Astrocyte of the hippocampus (primary cell): ENCODE measurements at places on chromosomes 1 and 21.

GRCh38 chr1:27682351-27682944 is 10.5 kb upstream of the IFI6 start:
- DNase-seq = no peak

DNA sequence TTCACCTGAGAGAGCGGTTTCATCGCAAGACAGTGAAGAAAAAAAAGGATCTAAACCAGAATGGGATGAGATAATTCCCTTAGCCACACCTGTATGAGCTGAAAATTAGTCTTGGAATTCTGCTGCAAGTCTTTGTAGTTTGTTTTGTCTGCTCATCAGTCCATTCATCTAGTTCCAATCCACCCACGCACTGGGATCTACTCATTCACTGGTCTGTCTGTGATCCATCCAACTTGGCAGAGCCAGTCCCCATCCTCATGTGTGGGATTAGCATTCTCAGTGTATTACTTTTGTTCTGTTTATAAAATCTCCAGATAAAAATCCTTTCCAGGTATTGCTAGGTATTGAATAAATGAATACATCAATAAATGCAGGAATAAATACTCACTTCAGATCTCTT is 266.5 kb upstream of the USP24 start:
- DNase-seq = no peak

GRCh38 chr1:210633636-210634035 is 304.9 kb downstream of the HHAT start:
- no peak for DNase-seq

- DNase-seq = no peak
Measured at GRCh38 chr1:56160773-56161315, 418.5 kb downstream of the PLPP3 start.

GRCh38 chr1:93651695-93652094 is 29.9 kb downstream of the BCAR3 start:
- DNase-seq = no peak

DNA sequence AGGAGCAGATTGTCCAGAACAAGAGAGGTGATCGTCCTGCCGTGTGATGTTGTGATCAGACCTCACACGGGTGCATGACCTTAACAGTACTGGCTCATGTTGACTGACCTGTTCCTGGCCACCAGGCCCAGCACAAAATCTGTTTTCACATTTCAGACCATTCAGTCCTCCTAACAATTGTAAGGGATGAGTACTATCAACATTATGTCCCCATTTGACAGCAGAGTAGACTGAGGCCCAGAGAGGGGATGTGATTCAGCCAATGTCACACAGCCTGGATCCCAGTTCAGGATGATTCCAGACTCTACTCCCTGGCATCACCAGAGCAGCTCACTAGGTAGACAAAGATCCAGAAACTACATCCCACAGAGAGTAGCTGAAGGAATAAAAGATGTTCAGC is 7.4 kb upstream of the TAS1R2 start:
- DNase-seq = no peak

- DNase-seq = no peak
Measured at GRCh38 chr21:35288238-35288637, 239.1 kb upstream of the RUNX1 start.

DNA sequence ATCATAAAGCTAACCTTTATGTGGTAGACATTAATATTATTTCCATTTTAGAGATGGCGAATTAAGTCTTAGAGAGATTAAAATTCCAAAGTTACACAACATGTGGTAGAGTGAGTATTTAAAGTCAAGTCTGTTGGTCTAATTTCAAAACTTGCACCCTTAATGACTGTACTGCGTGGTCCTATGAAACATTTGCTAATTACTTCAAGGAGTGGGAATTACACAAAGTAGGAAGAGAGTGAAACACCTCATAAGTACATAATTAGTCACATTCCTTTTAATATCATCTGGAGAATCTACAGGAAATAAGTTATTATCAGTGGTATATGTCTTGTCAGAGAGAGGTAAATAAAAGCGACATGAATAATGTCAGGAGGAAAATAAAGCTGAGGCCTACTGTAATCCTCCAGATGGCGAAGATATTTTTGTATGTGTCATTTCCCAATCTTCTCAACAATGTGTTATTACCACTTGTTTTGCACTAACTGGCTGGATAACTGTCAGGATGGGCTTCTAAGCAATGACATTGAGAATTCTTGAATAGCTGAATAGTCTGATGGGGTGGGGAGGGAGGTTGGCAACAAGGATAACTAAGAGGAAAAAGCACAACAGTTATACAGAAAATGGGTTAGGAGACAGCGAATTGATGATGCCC is 95.5 kb downstream of the TNFSF18 start:
- DNase-seq = peak; percentile 44

DNA sequence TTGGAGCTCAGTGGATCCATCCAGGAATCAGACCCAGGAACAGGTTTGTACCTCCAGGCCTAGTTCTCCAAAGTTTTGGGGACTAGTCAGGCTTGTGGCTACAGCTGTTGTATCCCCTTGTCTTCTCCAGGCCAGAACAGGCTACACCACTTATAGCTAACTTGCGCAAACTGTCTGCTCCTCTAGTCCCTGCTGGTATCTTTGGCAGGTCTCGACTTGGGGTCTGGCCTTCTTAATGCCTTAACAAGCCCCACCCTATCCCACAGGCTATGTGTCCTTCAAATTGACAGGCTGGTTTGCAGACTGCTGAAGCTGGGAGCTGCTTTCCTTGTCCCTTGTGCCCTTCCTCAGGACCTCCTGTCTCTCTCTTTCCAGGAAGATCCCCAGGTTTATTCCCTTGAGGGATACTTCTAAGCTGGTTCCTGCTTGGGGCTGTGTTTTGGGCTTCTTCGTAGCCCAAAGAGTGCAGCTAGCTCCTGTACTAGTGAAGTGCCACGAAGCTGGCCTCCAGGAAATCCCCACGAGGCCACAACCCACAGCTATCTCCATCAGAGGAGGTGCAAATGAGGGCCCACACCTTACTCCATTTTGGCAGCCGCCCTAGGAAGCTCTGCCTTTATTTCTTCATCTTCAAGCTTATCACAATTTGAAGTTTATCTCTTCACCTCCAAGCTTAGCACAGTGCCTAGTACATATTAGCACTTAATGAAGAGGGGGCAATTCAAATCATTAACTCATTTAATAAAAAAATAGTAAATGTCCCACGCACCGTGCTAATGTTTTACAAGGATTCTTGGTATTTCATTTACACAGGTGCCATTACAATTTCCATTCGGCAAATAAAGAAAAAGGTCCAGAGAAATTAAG is 683 bp upstream of the DMAP1 start:
- DNase-seq = no peak

DNA sequence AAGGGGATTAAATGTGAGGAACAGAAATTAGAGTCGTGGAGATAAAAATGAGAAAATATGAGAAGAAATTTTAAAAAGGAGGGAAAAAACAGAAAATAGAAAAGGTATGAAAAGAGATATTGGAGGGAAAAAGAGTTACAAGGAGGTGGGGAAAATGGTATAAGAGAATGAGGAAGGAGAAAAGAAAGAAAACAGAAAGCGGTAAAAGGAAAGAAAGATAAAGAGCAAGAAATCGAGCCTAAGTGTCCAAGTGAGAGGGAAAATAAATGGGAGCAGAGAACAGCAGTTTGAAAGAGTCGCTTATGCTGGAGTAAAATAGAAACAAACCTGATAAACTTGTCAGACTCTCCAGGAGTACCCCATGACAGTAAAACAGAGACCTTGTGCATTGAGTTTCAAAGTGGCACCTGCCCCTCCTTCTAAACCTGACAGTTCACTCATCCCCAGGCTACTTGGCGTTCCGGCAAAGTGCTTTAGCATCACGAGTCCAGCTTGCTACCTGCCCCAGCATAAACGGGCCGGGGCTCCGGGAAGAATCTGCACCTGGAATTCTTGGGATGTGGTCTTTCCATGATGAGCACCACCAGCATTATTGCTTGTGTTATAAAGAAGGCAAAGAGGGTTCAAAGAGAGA is 585 bp downstream of the NEGR1 start:
- DNase-seq = no peak

DNA sequence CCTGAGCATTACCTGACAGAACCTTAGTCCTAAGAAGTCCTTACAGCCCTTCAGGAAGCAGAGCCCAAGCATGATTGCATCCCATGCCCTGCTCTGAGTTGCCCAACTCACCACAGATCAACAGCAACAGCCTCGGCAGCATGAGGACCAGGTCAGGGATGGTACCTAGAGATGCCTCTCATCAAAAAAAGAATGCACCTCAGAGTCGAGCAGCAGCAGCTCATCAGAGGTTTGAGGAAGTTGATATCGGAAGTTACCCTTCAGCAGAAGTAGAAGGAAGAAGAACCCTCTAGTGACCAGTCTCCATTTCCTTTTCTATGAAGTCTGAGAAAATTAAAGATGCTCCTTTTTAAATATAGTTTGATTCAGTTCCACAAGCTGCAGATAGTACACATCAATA is at the start of gene FCRL1:
TSS of gene FCRL1 (minus strand) at position 225 of the 400 bp plus-strand sequence. CDS start at position 142, 83 bp downstream.
- DNase-seq = no peak

DNA sequence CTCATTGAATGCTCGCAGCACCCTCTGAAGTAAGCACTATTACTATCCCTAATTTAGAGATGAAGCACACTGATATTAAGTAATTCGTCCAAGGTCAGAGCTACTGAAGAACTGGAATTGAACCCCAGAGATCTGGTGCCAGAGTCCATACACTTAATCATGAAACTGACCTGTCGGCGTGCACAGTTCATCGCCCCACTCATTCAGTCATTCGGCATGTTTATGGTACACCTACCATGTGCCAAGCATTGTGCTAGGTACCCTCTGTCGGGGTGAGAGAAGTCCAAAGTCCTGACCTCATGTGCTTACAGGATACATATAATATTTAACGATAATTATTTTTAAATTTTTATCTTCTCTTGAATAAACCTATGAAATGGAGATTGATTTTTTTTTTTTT is 5.6 kb upstream of the CENPS start:
- no peak for DNase-seq

DNA sequence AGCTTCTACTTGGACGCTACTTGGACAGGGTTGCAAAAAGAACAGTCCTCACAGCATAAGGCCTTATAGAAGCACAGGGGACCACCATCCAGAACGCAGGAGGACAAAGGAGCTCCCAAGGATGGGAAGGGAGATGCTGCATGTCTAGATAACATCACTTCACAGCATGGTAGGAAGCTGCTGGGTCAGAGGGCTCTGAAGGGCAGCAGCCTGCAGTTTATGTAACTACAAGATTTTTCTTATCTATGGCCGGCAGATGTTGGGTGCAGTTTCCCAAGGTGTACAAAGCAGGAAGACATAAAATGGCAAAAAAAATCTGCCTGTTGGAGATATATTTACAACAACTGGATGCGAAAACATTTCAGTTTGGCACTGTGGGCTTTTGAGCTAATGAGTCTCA is 45.3 kb upstream of the SLC5A9 start:
- no peak for DNase-seq

DNA sequence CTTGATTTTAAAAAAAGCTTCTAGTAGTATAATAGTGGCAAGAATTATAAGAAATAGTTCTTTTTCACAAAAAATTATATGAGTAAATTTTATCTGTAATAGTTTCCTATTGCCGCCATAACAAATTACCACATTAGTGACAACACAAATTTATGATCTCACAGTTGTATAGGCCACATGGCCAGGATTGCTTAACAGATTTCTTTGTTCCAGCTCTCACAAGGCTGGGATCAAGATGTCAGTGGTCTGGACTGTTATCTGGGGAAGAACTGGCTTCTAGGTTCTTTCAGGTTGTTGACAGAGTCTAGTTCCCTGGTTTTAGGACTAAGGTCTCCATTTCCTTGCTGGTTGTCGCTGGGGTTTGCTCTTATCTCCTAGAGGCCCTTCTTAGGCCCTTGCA is 236.4 kb downstream of the USP25 start:
- no peak for DNase-seq

GRCh38 chr1:63773496-63773814 is 362 bp upstream of the ROR1 start:
- no peak for DNase-seq

DNA sequence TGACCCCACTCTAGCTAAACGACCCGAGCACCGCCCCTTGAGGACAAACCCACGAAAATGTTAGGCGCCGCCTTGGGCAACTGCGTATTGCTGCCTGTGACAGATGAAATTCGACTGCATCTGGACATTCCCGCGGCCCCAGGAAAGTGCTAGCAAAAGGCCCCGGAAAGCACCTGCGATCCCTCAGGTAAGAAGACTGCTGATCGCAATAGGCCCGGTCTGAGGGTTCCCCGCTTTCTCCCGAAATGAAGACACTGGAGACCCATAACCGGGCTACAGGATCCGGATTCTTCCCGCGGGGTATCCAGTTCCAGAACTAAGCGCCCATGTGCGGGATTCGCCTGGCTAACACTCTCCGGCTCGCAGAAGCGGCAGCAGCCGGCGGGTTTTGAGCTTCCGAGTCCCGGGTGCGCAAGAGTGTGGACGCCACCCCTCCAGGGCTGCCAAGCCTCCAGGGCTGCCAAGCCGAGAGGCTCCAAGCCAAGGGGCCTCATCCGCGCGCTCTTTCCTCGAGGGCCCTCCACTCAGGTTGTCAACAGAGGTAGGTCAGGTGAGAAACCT is 157.9 kb upstream of the NBPF11 start:
- no peak for DNase-seq

GRCh38 chr1:119573886-119574285 is 66.9 kb downstream of the HSD3B1 start:
- no peak for DNase-seq

DNA sequence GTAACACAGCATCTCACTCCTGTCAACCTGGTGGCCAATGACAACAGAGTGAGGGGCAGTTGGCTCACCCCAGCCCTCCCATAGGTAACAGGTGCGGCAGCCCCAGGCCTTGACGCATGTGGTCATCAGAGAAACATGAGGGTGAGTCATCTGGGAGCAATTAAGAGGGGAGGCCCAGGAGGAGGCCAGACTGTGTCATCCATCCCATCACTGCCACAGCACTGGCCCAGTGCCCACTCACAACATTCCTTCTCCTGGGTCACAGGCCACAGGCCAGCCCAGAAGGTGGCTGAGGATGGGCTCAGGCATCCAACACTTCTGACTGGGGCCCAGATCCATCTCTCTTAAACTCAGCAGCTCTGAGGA is 17.1 kb downstream of the TEX35 start:
- DNase-seq = peak; percentile 82

GRCh38 chr1:157288996-157289395 is 150.8 kb upstream of the ETV3 start:
- DNase-seq = no peak

DNA sequence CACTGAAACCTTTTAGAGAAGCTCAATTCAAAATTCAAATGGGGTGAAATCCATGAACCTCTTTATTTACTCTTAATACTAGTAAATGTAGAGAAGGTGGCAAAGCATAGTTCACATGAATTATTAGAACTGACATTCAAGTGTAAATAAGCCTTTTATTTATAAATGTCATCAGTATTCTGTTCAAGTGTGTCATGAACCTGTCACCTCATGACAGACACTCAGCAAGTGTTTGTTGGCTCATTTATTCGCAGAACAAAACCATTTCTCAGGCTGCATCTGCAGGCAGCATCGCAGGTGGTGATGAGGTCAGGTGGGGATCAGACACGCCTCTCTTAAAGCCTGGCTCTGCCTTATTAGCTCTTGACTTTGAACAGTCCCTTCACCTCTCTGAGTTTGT is 116.6 kb downstream of the SETD4 start:
- DNase-seq = no peak

- peak; percentile 89 for DNase-seq
Measured at GRCh38 chr1:16926491-16927073, 4.9 kb downstream of the CROCC start.

GRCh38 chr1:151641229-151641628 is 29.4 kb downstream of the SNX27 start:
- no peak for DNase-seq
